Activated effector memory CD4-positive, alpha-beta T cell treated with anti-CD3 and anti-CD28 coated beads, Interleukin-2, amount 50 U/mL, for 16 hours (primary cell): ENCODE measurements at places on chromosomes 1 and 21.

GRCh38 chr1:228972576-228972975 is 237.3 kb downstream of the RHOU start:
- no peak for DNase-seq

DNA sequence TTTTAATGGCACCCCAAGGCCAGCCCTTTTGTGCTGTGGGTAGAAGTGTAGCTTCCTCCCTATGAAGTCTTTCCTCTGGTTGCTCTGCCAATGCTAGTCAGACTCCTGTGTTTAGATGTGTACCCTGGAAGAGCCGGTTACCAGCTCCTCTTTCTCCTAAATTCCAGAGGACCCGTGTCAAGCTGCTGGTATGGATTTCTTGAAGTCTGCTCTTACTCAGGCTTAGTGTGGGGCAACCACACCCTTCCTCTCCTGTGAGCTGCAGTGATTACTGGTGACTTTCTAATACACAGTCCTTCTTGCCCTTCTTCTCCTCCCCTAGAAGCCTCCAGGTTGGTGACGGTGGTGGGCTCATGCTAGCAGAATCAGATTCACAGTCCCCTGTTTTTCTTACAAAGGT is 74.1 kb upstream of the AKT3 start:
- DNase-seq: no peak

DNA sequence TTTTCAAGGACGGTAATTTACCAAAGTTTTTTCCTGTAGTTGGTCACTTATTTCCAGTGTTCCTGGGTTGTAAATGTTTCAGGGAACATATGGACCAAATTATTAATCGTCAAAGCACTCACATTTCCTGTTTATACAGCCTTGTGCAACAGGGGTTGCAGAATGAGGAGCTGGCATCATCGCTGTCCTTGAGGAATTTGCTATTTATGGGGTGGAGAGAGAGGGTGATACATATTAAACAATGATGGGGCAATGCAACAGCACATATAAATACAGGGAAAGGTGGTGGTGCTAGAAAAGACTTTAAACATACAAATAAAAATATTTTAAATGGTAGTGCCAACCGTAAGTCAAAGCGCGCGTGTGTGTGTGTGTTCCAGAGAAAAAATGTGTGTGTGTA is 369.8 kb downstream of the NPHP4 start:
- DNase-seq: no peak

GRCh38 chr1:172670316-172670715 is 11.4 kb downstream of the FASLG start:
- DNase-seq: no peak

- DNase-seq: no peak
Measured at GRCh38 chr1:225771661-225772322, 5.8 kb upstream of the SRP9 start.

DNA sequence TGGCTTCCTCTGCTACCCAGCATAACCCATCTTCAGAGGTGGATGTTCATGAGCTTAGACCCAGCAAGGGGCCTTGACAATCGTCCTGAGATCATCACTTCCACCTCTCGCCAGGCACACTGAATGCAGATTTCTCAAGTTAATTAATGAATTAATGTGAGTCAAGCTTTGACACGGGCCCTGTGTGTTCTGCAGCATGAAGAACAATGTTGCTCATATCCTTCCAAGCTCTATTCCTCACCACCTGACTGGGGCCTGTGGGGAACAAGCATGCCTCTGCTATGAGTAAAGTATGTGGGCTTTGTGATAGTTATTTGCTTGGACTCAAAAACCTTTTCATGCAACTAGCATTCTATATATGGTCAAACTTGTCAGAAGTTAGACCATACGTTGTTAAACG is 122.0 kb downstream of the SEC16B start:
- no peak for DNase-seq

DNA sequence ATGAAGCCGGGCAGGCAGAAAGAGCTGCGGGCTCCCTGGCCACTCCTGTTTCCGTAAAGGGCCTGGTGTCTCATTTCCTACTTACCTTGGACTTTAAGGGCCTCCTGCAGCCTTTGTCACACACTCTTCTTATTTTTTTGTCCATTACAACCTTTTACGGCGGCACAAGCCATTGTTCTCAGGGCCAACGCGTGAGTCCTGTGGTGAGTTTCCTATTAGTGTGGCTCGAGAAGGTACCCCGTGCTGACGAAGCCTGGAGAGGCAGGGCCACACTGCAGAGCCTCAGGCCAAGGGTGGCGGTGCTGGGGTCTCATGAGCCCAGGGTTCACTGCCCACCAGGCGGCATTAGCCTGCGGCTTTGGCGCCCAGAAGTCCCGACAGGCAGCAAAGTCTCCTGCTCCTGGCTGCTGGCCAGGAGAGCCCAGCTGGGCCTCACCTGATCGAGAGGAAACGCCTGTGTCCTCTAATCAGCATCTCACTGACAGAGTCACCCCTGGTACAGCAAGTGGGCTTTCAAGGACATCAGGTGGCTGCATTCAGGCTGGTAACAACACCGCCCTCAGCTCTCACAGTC is 62.0 kb downstream of the SIK1 start:
- no peak for DNase-seq

- no peak for DNase-seq
Measured at GRCh38 chr1:174358344-174358743, 89.4 kb upstream of the GPR52 start.

DNA sequence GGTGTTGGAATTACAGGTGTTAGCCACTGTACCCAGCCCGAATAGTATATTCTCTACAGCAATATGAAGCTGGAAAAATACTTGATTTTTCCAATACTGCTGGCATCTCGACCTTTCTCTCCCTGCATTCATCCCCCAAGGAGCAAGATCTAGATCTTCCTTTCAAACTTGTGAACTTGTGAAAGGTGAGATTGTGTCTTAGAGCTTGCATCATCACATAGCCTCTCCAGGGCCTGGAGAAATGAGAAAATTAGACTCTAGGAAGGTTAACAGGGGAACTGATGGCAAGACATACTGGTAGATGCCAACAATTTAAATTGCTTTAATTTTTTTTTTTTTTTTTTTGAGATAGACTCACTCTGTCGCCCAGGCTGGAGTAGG is 2.1 kb downstream of the PRUNE1 start:
- DNase-seq: no peak

DNA sequence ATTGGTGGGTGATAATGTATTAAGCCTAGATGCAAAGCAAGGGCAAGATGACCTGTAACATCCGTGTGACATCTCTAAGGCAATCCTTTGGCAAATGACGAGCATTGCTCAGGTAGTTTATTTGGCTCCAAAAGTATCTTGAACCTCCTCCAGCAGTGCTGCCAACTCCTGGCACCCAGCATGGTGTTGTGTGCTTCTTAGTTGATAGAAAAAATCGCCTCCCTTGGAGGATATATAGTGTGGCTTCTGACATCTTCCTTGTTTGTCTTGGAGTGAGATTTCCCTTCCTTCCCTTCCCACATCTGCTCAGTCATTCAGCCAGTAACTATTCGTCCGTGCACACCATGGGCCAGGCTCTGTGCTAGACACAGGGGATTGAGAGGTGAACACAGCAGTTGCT is 121.8 kb downstream of the TOMM20 start:
- peak; percentile 59 for DNase-seq

GRCh38 chr1:241560146-241560848 is 28.1 kb downstream of the KMO start:
- DNase-seq: no peak

DNA sequence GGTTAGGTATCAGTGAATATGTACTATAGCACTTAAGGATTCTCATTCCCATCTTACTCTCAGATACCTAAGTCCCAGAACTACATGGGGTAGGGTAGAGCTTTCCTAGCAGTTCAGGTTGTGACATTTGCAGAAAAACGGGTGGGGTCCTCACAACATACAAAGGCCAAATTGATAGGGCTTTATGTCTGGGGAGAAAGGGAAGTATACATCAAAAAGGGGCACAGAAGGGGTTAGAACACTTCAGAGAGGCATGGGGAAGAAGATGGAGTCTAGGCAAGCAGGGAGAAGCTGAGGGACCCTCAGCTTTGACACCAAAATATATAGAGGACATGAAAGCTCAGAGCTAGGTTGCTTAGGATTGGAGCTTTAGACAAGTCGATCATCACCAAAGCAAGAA is 3.6 kb downstream of the UROD start:
- DNase-seq: no peak

- DNase-seq: no peak
Measured at GRCh38 chr1:98059620-98060019, 138.8 kb upstream of the DPYD start.

DNA sequence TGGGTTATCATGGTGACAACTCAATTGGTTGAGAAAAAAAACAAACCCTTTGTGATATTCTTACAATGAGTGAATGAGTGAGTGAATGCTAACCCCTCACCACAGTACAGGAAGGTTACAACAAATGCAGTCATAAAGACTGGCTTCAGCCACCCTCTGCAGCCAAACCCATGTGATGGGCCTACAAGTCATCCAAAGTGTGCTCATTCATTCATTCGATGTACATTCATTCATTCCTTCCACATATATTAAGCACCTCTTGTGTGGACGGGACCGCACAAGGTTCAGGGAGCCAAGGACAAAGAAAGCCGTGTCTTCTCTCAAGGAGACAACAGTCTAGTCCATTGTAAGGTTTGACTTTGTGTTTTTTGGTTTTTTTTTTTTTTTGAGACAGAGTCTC is 49.4 kb downstream of the WDR4 start:
- peak; percentile 48 for DNase-seq

GRCh38 chr1:19066874-19067181 is 110.4 kb upstream of the IFFO2 start:
- no peak for DNase-seq

DNA sequence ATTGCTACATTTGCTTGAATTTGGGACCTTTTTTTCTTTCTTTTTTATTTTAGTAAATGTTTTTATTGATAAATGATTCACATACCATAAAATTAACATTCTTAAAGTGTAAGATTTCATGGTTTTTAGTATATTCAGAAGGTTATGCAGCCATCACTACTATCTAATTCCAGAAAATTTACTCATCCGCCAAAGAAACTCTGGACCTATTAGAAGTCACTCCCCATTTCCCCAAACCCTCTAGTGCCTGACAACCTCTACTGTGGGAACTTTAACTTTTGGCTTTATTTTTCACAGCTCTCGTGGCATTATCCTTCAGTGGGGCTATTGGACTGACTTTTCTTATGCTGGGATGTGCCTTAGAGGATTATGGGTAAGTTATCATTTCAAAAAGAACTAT is 4.5 kb downstream of the LEPR start:
- DNase-seq: no peak

GRCh38 chr1:165877411-165877810 is 50.0 kb downstream of the UCK2 start:
- DNase-seq: no peak

- no peak for DNase-seq
Measured at GRCh38 chr1:53315456-53316423, 12.1 kb downstream of the LRP8 start.

DNA sequence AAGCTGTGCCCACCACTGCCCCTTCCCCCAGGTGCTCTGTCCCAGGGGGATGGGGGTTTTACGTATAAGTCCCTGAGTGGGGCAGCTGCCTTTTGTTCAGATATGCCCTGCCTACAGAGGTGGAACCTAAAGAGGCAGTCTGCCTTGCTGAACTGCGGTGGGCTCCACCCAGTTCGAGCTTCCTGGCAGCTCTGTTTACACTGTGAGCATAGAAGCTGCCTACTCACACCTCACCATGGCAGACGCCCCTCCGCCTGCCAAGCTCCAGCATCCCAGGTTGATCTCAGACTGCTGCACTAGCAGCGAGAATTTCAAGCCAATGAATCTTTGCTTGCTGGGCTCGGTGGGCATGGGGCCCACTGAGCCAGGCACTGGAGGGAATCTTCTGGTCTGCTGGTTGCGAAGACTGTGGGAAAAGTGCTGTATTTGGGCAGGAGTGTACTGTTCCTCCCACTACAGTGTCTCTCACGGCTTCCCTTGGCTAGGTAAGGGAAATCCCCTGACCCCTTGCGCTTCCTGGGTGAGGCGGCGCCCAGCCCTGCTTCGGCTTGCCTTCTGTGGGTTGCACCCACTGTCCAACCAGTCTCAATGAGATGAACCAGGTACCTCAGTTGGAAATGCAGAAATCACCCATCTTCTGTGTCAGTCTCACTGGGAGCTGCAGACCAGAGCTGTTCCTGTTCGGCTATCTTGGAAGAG is 17.6 kb upstream of the RWDD3 start:
- DNase-seq: peak; percentile 68
